K562 (cell line): ENCODE measurements at places on chromosomes 12 and 14.

DNA sequence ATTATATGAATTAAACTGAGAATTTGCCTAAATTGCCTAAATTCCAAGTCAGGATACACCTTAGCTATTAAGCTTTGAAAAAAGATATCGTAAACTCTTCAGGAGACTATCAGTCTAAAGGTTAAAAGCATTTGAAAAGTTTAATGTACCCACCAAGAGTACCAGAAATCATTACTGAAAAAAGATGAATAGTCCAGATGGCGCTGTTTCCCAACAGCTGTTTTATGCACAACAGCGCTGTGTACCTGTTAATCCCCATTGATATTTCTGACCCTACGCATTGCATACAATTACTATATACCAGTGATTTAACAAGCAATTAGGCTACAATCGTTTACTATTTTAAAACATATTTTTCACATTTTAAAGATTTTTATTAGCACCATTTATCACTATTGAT, 185.0 kb downstream of the PLCZ1 start:
- DNase-seq: no peak

- DNase-seq: no peak
Observed at GRCh38 chr12:5269846-5270245, 162.1 kb upstream of the NTF3 start.

GRCh38 chr14:25929881-25930615, 667.8 kb downstream of the NOVA1 start:
- no peak for DNase-seq

GRCh38 chr12:132314516-132315233, 14.7 kb downstream of the GALNT9 start:
- no peak for DNase-seq

- no peak for DNase-seq
Observed at GRCh38 chr12:113485330-113485729, 13.7 kb upstream of the LHX5 start.

DNA sequence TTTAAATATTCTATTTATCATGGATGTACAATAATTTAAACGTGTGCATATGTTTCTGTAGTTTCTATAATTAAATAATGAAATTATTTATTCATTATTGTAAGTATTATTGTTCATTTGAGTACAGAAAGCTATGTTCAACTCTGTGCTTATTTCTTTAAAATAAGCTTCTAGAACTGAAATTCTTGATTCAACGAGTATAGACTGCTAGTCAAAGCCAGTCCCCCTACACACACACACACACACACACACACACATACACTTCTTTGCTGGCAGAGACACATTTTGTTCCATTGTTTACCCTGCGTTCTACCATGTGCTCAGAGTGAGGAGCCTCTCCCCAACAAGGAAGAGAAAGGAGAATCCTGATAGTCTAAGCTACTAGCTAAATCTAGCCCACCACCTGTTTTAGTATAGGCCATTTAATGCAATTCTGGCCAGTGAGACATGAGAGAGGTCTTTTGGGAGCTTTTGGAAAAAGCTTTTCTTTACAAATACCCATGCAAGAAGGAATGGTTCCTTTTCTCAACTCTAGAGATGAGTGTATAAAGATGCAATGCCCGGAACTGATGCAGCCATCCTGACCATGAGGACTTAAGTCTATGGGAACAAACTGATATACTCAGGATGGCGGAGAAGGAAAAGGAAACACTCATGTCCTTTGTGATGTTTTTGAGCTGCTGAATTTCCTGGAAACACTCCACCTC, 161.4 kb downstream of the NDUFA12 start:
- no peak for DNase-seq

DNA sequence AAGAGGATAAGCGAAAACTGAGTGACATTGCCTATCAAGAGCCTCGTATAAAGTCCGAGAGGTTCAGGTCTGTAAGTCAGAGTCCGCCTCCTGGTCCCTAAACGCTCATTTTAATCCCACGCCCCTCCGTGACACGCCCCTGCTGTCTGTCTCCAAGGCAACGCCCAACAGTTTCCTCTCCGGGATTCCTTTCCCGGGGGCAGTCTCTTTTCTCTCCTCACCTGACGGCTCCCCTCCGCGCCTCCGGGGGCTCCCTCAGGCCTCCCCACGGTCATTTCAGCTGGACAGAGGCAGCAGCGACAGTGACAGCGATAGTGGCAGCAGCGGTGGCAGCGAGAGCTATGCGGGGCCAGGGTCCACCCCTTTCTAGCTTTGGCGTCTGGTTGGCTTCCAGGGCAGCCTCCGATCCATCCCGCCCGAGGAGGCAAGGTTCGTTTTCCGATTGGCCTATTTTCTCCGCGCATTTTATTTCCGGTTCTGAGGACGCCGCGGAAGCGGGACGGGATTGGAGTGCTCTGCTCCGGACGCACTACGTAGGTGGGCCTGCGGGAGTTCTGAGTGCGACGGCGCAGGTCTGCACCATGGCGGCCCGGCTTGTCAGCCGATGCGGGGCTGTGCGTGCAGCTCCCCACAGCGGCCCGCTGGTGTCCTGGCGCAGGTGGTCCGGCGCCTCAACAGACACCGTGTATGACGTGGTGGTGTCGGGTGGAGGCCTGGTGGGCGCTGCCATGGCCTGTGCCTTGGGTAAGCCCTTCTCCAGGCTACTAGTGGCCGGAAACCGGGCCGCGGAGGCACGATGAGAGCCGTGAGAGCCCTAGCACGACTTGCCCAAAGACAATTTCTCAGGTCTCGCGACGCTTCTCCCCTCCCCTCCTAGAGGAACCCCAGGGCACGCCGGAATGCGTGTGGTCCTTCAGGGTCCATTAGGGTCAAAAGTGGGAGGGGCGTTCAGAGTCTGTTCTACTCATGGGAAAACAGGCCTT, at the start of the genes COQ6 and FAM161B:
COQ6 (plus strand) TSS at position 551 of the 983 bp plus-strand sequence; CDS start at position 582, 31 bp downstream.
FAM161B (minus strand) TSS at position 343 of the 983 bp plus-strand sequence; CDS start at position 275, 68 bp downstream.
- DNase-seq: peak; percentile 95

GRCh38 chr12:128929057-128929456, 75.8 kb downstream of the GLT1D1 start:
- no peak for DNase-seq
